ENCODE measurements at places on chromosomes 11 and 22.

GRCh38 chr11:130478204-130478701 is 29.8 kb downstream of the ADAMTS15 start:
- peak; percentile 14 for DNase-seq

DNA sequence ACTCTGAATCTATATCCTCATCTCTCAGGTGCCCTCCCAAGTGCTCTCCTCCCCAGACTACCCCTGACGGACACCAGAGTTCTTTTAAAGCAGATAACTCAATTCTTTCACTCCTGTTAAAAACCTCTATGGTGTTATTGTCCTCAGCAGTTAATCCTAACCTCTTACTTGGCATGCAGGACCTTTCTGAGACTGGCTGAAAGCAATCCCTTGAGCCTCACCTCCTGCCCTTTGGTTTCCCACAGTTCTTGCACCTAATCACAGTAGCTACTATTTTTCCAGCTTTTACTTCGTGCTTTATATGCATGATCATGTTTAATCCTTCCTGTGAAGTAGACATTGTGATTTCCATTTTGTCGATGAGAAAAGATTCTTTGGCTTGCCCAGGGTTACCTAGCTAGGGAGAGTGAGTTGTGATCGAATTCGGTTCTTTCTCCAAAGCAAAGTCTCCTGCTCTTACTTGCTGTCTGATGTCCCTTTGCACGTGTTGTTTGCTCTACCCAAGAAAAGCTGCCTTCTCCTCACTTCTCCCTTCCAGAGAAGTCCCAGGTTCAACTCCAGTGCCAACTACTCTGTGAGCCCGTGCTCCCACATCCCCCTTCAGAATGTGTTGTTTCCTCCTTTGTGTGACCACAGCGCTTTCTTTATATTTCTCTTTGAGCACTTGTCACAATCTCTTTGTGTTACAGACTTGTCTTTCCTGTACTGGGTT is 2.1 kb downstream of the UBE2L3 start:
- DNase-seq = no peak

GRCh38 chr11:126348806-126349582 is 6.5 kb upstream of the ST3GAL4 start:
- DNase-seq = no peak

DNA sequence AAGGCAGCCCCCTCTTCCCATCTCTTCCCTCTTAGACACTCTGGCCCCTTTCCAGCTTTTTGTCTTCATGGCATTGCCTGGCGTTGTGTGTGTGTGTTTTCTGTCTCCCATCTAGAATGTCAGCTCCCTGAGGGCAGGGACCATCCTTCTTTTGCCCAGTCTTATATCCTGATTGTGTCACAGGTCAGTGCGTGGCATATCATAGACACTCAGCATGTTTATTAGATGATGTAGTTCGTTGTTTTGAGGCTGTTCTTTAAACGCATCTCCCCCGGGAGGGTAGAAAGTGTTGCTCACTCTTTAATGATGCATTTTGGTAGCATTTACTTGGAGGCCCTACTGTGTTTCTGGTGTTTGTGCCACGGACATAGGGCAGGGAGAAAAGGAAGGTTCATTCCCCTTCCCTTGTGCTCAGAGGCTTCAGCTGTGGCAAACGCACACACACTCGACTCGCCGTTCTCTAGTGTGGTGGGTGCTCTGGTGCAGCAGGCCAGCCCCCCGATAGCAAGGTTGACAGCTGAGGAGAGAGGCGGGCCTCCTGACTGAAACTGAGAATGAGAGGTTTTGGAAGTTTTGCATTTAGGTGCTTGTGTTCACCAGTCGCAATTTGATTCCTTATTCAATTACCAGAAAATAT is 60.2 kb downstream of the TNRC6B start:
- no peak for DNase-seq

DNA sequence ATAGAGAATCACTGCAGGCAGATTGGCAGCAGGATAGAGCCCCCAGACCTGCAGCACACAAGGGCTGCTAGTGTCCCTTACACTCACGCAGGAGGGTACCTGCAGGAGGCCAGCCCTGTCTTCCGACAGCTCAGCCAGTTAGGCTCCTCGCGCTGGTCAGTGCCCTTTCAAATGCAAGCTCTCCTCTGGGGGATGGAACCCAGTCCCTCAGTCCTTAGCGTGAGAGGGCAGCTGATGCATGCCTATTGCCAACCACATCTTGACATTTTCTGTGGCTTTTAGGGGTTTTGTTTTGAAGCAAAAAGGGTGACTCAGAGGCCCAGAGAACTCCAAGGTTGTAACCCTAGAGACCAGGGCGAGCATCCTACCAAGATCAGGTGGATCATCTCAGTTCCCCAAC is 40.0 kb downstream of the WNT11 start:
- DNase-seq = no peak
